ENCODE measurements at places on chromosomes 3 and 15.

GRCh38 chr3:116226266-116226665 lies 219.0 kb downstream of the LSAMP start:
- DNase-seq: no peak

DNA sequence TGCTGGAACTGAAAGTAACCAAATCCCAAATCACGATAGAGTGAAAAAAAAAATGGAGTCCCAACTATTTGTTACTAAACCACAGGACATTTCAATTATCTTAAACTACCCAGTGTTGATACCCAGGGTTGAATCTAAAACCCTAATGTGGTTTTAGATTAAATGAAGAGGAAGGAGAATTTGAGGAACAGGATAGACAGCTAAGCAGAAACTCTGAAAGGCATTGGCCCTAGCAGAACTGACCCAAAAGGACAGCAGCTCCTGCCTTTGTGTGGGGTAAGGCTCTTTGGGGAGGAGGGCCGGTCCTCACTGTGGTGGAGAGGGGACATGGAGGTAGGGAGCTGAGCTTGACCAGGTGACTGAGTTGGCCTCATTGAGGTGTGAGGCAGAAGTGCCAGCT lies 30.7 kb upstream of the SNRK start:
- no peak for DNase-seq

GRCh38 chr3:83093222-83093572 lies 1331.8 kb upstream of the GBE1 start:
- no peak for DNase-seq

DNA sequence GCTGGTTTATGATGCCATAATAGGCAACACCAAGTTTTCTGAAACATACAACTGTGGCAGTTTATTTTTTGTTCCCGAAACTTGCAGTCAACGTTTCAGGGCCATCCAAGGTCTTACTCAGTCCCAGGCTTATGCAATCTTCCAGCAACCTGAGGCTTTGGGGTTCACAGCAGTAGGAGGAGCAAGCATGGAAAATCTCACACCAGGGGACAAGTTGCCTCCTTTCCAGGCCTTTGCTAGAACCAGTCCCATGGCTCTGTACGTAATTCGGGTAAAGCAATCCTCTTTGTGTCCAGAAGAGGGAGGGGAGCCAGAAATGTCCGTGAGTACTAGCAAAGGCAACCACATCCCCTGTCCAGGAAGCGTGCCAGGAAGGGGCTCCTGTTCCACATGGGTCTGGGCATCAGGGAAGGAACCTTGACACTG lies 4.7 kb upstream of the FAM240A start:
- no peak for DNase-seq

DNA sequence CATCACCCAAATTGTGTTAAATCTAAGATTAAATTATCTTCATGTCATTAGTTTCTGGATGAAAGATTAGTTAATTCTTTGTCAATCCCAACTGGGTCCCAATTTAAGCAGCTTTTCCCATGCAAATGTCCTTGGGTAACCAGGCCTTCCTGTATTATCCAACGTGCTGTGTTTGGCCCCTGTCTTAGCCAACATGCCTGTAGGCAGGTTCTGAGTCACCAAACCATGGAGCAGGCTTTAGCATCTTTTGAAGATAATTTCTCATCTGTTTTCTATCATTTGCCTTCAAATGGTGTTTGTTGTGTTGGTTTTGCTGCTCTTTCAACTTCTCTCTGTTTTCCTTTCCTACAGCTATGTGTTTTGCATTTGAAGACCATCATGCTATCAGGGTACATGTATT lies 216.2 kb downstream of the ITPR1 start:
- DNase-seq: no peak

DNA sequence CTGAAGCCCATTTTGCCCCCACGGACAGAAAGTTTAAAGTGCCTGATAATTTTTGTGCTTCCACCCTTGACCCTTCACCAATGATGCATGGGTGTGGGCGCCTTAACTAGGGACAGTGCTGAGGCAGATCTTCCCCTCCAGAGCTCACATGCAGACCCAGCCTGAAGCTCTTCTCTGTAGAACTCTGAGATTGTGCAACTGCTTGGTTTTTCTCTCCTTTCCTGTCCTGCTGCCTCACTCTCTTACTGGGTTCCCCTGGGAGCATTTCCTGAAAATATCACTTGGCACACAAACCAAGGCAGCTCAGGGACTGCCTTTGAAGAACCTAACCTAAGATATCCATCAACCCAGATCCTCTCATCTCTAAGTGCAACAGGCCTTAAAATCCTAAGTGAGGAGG lies 220.3 kb upstream of the STT3B start:
- DNase-seq: no peak
